ENCODE measurements at places on chromosomes 16 and 17.

DNA sequence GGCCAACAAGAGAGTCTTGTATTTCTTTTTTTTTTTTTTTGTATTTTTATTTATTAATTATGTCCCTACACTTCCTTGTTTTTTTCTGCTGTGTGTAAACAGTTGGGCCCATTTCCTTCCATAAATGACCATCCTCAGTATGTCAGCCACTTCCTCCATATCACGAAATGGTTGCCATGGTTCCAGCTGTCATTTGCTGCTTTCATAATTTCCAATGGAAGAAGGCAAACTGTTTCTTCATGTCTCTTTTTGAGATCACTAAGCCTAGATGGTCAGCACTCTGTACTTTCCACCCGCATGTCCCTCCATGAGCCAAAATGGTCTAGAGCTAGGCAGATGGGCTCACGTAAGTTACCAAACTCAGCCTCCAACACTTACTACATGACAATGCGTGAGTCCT is 133.5 kb upstream of the FOXF1 start:
- no peak for DNase-seq

DNA sequence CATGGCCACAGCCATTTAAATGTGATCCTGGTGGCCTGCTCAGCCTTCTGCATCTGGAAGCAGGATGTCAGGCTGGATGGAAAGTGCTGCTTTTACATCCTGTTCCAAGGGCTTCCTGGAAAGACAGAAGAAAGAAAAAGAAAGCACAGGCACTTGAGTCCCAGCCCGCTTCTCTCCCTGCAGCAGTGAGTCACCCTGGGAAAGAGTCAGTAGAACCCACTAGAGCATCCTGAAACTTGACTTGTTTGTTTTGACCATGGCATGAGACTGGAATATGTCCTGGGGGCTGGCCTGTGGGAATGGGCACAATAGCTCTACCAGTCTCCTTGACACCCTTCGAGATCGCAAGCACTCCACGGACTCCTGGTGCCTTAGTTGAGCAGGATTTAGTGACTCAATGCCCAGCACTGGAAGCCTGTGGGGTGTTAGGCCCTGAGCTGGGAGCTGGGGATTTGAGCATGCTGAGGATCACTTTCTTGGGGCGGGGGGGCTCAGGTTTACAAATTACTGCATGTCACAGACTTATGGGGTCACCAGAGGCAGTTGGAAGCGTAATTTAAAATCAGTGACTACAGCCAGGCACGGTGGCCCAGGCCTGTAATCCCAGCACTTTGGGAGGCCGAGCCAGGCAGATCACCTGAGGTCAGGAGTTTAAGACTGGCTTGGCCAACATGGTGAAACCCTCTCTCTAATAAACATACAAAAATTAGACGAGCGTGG is 22.1 kb upstream of the GNA13 start:
- no peak for DNase-seq

DNA sequence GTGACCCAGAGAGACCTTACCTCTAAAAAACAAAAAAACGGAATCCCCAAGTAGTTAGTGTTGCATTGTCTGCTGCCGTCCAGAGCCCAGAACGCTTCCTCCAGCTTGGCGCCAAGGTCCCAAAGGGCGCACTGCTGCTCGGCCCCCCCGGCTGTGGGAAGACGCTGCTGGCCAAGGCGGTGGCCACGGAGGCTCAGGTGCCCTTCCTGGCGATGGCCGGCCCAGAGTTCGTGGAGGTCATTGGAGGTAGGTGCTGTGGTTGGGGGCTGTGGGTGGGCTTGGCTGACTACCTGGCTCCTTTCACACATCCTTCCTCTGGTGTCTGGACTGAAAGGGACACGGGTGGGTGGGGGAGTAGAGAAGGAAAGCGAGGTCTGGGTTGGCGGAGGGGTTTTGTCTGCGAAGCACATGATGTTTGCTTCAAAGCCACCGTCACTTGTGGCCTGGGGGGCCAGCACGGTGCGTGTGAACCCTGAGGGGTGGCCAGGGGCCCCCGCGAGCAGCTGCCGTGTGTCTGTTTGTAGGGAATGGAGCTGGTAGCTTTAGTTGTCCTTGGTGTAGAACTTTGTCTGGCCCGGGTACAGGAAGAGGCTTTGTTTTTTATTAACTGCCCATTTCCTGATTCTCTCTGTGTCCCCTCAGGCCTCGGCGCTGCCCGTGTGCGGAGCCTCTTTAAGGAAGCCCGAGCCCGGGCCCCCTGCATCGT is 23.8 kb downstream of the SPG7 start:
- no peak for DNase-seq

- DNase-seq, result no peak
Observed at GRCh38 chr17:50147841-50148225, 2.6 kb downstream of the PPP1R9B start.

DNA sequence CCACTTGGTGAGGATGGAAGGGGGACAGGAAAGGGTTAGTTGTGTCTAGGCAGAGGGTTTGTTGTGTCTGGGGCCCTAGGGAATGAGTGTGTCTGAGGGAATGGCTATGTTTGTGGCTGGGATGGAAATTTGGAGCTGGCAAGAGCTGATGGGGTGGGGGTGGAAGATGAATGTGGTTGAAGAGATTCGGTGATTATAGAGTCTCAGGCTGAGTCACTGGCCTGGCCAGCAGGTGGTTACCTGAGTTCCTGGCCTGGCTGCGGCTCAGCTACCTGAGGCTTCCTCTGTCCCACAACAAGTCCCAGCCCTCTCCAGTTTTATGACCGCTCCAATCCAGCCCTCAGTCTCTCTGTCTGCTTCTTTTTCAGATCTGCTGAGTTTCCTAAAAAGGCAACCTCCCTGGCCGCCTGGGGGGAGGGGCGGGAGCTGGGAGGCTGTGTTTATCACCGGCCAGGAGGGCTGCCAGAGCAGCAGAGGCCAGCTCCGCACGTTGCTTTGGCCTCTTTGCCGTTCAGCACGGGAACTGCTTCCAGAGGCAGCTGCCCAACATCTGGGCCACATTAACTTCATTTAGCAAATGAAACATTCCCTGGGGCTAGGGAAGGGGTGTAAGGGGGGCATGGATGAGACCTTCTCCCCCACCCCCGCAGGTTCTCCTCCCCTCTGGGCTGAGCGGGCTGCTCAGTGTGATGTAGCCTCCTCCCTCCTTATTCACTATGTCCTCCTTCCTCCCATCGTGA is 21.8 kb downstream of the ITGB3 start:
- DNase-seq, result no peak

DNA sequence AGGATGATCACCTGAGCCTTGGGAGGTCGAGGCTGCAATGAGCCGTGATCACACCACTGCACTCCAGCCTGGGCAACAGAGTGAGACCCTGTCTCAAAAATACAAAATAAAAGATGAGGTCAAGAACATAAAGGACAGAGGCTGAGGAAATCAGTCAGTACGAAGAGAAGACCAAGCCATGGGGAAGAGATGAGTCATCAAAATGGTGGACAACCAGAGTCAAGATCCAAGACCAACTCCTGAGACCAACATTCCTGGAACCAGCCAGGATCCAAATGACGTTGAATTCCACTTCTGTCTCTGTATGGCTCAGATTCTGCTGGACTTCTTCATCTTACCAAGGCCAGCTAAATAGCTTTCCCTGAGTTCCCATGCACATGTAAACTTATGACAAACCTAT is 44.8 kb upstream of the NOG start:
- DNase-seq, result no peak

DNA sequence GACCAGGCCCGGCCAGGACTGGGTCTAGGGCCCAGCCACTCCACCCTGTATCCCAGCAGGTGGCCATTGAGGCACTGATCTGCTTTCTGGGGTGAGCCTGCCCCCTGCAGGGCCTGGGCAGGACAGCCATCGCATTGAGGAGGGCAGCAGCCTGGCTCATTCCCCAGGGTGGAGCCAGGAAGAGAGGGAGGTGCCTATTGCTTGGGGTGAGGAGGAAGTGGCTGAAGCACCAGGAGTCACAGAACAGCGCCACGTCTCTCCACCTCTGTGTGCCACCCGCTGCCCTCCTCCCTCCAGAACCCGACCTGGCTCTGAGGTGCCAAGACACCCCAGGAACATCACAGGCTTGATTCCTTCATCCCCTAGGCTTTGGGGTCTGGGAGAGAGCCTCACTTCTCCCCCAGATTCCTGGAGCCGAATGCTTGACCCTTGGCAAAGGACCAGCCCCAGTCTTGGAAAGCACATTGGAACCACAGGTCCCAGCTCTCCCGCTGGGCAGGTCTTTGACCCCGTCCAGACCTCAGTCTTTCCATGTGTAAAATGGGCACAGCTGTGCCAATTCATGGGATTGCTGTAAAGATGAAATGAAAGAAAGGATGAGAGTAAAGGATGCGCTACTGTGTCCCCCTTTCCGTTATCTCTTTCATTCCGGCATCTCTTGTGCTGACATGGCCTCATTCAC is 7.2 kb upstream of the KRT36 start:
- peak; percentile 87 for DNase-seq

- no peak for DNase-seq
Observed at GRCh38 chr16:80936410-80936809, 70.3 kb downstream of the CMC2 start.

GRCh38 chr17:47628014-47628566 is 21.6 kb upstream of the KPNB1 start:
- no peak for DNase-seq

DNA sequence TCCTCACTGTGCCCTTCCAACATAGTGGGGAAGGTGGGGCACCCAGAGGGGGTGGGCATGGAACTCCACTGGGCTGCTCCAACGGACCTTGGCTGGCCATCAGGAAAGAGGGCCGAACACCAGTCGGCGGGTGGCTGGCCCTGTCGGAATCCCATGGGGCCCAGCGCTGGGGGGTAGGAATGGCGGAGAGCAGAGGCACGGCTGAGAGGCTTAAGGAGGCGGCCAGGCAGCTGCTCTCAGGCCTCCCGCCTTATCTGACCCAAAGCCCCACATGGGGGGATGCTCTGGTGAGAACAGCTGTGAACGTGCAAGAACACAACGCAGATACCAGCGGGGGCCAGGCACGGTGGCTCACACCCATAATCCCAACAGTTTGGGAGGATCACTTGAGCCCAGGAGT is 4.4 kb upstream of the MYO1C start:
- no peak for DNase-seq
